Left forelimb (tissue), 1 donor: ENCODE measurements at places on chromosomes 12 and 14.

GRCh38 chr12:73659802-73660201 lies 877.8 kb upstream of the ATXN7L3B start:
- DNase-seq = no peak

DNA sequence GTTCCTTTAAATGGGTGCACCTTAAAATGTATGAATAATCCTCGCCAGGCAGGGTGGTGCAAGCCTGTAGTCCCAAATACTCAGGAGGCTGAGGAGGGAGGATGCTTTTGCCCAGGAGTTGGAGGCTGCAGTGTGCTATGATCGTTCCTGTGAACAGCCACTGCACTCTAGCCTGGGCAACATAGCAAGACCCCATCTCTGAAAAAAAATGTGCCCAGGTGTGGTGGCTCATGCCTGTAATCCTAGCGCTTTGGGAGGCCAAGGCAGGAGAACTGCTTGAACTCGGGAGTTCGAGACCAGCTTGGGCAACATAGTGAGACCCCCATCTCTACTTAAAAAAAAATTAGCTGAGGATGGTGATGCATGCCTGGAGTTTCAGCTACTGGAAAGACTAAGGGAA lies 39.6 kb downstream of the ACACB start:
- DNase-seq = no peak

DNA sequence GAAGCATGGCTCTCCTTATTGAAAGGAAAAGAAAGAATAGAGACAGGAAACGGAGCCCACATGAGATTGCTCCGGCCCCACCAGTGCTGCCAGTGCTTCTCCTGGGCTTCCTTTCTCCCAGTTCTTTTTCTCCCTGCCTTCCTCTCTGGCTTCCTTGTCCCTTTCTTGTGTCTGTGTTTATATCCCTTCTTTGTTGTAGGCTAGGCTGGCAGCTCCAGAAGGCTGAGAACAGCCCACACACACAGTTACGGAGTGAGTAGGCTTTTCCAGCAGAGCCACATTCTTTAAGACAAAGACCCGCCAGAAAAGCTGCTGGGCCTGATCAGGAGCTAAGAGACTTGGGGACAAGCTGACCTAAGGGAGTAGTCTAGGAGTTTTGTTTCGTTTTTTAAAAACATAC lies 13.0 kb downstream of the CIPC start:
- no peak for DNase-seq

- no peak for DNase-seq
These were observed 27.9 kb downstream of the ESR2 start for GRCh38 chr14:64266239-64266638.

GRCh38 chr12:1851151-1851701 lies 30.9 kb downstream of the LRTM2 start:
- no peak for DNase-seq

- peak; percentile 62 for DNase-seq
These were observed 1.5 kb upstream of the PLEKHG3 start for GRCh38 chr14:64702493-64703394.

DNA sequence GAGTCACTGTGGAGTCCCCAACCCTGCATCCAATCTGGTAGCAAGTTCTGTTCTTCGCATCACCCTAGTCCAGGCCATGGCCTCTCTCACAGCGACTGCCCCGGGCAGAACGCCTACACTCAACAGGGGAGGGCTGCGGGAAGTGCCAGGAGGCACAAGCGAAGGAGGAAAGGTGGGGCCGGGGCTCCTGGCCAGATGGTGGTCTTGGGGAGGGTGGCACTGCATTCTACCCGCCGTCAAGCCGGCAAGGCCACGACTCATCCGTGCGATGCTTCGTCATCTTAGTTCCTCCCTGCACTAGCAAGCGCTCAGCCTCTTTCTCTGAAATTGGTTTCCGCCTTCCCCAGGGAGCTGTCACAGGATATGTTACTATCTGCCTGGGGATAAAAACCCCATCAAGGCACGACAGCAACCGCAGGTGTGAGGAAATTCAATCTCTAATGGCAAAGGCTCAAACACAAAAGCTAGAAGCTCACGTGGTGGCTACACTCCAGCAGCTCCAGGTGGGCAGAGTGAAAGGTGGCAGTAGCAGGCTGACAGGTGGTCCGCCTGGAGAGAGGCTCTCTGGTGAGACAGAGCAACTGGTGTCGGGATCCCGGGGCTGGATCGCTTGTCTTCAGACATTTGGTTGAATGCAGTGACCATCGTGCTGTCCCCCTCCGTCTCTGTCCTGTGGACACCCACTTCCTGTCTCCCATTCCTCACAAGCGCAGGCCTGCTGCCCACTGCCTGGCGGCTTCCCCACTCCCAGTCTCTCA lies 34.1 kb downstream of the ACADS start:
- no peak for DNase-seq

DNA sequence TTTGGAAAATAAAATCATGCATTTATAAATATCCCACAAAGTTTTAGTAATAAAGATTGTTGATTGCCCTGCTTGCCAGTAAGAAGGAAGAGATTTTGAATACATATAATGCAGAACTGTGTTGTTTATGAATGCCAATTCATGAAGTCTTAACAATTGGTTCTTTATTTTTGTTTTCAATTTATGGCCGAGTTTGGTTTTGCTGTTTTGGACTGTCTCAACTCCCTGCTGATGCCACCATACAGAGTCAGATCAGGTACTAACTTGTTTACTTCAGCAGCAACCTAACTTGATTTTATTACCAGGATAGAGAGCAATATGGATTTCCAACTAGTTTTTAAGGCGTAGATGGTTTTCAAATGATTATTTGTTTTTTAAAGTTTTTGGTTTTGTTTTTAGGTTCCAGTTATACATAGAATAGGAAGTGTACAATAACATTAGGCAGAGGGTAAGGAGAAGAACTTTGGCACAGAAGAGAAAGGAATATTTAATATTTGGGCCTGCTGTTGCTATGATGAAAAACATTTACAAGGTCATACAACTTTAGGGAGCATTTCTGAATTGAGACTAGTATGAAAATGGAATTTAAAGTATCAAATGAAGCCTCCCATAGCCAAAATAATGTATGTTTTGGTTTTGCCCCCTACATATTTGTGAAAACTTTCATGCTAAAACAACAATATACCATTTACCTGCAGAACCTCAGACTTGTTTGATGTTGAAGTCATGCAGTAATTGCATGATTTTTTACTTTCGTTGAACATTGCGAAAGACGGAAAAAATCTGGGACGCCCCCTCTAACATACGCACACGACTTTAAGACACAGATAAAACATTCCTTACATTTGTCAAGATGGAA lies 904 bp upstream of the FAM177A1 start:
- DNase-seq = no peak

GRCh38 chr12:68406134-68406576 lies 74.0 kb upstream of the MDM1 start:
- DNase-seq = peak; percentile 91

- DNase-seq = no peak
These were observed 188.1 kb downstream of the SNAPC1 start for GRCh38 chr14:61950340-61950739.

- peak; percentile 89 for DNase-seq
These were observed 1.0 kb downstream of the INSM2 start for GRCh38 chr14:35534873-35535482.

DNA sequence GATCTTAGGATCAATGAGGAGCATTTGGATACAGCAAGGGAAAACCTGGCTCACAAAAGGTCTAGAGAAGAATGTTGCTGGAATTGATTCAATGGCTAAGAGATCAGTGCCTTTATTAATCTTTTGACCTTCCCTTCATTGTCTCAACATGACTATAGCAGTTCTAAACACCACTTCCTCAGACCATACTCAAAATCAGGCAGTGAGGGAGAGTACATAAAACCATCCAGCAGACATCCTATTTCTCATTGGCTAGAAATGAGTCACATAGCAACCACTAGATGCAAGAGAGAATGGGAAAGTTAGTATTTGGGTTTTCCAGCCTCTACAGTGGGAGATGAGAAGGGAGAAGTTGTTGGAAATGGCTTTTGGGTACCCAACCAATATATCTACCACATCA lies 151.4 kb upstream of the NUDT4 start:
- no peak for DNase-seq

DNA sequence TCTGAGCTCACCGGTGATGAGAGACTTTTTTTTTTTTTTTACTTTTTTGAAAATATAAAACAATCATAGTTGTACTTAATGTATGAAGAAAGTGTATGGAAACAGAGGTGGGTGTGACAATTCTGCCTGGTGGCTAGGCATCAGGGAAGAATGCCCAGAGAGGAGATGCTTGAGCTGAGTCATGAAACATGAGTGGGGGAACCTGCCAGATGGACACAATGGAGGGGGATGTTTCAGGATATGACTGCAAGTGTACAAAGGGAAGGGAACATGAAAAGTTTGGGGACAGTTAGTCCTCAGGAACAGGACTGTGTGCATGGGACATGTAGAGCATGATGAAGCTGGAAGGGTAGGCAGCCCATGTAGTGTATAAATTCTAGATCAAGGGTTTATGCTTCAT lies 274.2 kb upstream of the E2F7 start:
- DNase-seq = no peak

- no peak for DNase-seq
These were observed 33.8 kb downstream of the SYT1 start for GRCh38 chr12:78898416-78898815.

DNA sequence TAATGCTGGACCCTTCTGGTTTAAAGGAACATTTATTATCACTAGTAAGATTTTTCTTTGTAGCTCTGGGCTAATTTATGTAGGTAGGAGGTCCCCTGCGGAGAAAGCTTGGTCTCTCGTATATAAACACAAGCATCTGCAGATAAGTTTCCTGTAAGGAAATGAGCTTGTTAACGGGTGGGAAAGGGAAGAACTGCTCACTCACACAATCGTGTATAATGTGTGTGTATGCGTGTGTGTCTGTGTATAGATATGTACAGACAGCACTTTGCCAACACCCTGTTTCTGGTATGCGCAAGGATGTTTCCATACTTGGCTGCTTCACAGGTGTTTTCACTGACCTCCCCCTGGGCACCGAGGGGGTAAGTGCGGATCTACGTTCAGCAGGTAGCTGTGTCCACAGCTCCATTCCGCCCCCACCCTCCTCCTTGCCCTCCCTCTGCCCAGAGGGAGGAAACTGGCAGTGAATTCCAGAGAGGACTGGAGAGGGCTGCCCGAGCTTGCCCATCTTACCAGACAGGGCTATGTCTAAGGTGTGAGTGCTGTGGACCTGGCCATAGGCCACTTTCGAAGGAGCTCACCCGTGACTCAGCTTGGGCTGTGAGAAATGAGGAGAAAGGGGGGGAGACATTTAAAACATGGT lies 65.2 kb downstream of the NINJ2 start:
- DNase-seq = no peak

DNA sequence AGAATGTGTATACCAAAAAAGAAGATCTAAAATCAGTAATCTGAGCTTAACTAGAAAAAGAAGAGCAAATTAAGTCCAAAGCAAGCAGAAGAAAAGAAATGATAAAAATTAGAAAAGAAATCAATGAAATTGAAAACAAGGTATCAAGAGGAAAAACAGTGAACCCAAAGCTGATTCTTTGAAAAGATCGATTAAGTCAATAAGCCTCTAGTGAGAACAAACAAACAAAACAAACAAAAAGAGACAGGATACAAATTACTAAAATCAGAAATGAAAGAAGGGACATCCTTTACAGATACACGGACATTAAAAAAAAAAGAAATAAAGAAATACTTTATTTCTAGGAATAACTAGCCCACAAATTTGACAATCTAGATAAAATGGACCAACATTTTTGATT lies 12.9 kb upstream of the GALNT8 start:
- no peak for DNase-seq

DNA sequence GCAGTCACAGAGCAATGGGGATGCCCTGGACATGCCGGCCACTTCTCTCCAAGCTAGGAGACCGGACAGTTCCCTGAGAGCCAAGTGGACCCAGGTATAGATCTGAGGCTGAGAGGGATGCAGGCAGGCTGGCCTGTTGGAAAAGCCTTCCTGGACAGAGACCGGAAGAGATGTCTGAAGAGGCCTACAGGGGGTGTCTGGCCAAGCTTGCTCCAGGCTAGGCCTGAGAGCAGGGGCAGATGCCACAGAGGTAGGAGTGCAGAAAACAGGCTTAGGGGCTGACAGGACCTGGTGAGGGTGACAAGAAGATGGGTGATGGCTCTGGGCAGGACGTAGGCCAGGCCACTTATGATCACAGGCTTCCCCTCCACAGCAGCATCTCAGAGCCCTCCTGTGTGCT lies 30.2 kb downstream of the ARL6IP4 start:
- DNase-seq = no peak

DNA sequence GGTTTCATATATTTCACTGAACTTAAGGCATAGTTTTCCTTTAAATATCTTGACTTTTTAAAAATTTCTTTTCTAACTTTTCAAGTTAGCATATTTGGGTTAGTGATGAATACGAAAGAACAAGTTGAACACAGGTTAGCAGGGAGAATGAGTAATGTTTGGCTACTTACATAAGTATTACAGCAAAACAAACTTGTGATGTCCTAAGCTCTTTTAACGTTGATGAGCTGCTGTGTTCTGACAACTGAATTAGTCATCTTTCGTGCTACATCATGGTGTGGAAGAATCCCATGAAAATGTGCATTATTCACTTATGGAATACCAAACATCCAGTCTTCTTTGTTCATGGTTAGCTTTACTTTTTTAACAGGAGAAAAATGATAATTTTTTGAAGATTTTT lies 36.3 kb upstream of the PDZRN4 start:
- no peak for DNase-seq

GRCh38 chr14:23569443-23570151 lies 2.0 kb upstream of the AP1G2 start:
- no peak for DNase-seq

GRCh38 chr14:80491650-80492049 lies 280.3 kb upstream of the DIO2 start:
- no peak for DNase-seq

- DNase-seq = no peak
These were observed 54.6 kb downstream of the TTC8 start for GRCh38 chr14:88879022-88879421.

- no peak for DNase-seq
These were observed 96.2 kb downstream of the KICS2 start for GRCh38 chr12:64125913-64126312.

DNA sequence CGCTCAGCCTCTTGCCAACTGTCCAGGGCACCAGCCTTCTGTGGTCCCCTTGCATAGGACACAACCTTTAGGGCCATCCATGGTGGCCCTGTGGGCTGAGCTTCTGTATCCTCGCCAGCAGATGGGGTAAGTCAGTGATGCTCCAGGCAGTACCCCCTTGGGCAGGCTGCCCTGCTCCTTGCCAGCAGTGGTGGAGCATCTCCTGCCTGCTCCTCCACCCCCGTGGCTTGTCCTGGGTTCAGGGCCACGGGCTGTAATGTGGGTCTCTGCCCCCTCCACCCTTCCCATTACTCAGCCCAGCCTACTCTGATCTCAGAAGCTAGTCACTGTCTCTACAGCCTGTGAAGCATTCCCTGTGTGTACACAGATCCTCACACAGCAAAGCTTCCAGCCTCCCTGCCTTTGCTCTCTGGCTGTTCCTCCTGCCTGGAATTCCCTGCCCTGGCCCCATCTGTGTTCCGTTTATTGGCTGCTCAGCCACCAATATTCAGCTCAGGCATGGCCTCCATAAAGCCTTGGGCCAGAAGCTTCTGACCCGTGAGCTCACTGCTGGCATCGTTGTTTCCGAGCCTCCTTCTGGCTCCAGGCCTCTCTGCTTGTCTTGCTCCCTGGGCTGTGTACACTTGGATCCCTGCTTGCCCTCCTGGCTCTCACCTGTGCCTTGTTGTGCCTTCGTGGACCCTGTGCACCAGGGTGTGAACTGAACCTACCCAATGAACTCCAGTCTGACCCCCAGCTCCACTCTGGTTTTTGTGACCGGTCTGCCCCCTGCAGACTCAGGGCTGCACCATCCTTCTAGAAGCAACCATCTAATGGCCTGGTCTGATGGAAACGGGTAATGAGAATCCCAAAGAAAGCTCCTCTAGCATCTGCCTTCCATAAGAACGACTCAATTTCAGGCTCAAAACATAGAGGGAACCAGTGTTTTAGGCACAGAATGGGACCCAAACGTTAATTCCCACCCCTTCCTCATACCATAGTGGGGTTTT lies 177.0 kb upstream of the PRMT8 start:
- DNase-seq = peak; percentile 80
